ENCODE measurements at places on chromosomes 2 and 18.

DNA sequence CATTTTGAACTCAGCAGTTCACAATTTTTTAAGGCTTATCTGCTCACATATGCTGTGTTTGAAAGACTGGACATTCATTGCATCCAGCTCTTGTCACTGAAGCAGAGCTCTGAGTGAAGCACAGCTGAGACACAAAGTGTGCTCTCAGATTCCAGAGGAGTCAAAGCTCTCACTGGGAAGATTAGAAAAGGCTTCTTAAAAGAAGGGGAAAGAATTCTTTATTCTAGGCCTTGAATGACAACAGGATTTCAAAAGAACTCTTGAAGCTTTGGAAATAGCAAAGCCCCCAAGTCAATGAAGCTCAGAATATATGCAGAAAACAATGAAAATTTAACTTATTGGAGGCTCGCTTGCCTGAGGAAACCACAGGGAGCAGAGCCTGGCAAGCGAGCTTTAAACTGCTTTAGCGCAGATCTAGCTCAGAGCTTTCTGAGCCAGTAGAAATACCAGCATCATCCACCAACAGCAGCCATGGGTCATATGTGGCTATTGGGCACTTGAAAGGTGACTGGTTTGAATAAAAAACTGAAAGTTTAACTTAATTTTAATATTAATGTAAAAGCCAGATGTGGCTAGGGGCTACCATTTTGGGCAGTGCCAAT lies 369.7 kb downstream of the OSR1 start:
- DNase-seq: no peak

DNA sequence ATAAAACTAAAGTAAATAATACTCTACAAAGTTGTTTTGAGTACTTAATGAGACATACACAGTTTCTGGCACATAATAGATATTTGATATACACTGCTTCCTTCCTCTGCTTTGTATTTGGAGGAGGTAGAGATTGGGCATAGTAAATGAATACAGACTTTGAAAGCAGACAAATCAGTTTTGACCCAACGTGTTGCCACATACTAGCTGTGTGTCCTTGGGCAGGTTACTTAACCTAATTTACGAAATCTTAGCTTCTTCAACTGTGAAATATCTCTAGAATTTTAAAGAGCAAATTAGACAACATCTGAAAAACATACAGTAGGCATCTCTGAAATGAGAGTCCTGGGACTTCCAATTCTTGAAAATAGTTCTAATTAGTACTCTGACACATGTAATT lies 425.4 kb downstream of the TGIF1 start:
- DNase-seq: no peak

- DNase-seq: no peak
These were observed 125.6 kb downstream of the CTNNA2 start for GRCh38 chr2:79638410-79638809.

DNA sequence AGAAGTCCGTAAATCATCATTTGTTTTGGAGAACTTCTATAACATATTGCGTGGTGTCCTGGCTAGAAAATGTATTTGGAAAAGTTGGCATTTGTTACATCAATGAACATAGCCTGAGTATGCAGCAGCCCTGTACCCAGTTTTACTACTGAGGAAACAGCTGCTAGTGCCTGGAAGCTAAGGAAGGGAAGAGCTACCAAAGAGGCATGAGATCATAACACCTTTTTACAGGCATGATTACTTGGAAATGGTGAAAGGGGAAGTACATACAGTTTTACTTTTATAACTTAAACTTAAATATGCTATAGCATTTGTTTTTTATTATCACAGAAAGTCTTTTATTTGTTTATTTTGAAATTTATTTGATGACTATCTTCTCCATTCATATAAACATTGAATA lies 128.4 kb upstream of the MC4R start:
- no peak for DNase-seq

- DNase-seq: no peak
These were observed 961 bp downstream of the RBM43 start for GRCh38 chr2:151260573-151261230.

- DNase-seq: no peak
These were observed 161.6 kb downstream of the DDX1 start for GRCh38 chr2:15753233-15753798.

GRCh38 chr2:100628506-100628905 lies 65.7 kb downstream of the PDCL3 start:
- DNase-seq: no peak

DNA sequence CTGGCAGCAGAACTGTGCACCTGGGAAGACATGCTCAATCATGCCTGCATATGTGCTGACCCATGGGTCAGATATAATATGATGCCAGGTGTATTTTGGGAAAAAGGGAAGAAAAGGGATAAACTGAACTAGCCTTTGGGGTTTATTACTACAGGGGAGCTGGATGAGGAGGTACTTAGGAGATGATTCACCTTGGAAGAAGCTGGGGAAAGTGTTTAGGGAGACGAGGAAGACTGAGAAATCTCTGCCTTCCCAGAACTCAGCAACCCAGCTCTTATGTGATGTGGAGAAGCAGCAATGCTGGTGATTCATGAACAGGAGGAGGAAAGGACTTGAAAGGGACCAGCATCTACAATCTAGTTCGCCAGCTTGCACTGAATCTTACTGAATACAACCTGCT lies 110.2 kb downstream of the BARD1 start:
- no peak for DNase-seq

DNA sequence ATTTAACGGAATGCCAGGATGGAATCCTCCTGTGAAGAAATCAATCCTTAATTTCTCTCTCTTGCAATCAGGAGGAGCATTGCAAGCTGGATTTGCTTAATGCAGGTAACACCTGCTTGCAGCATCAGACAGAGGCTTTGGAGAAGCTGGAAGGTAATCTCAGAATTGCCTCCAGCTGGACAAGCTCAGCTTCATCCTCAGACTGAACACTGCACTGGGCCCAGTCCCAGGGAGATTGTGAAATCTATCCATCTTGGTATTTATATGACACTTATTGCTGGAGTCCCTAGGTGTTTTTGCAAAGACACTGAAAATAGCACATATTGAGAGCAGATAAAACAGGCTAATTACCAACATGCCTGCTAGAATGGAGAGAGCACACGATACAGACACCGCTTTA lies 179.4 kb upstream of the SESTD1 start:
- no peak for DNase-seq

GRCh38 chr2:675460-675859 lies 1.7 kb downstream of the TMEM18 start:
- no peak for DNase-seq

- no peak for DNase-seq
These were observed 534.9 kb upstream of the TNP1 start for GRCh38 chr2:217394510-217395351.

DNA sequence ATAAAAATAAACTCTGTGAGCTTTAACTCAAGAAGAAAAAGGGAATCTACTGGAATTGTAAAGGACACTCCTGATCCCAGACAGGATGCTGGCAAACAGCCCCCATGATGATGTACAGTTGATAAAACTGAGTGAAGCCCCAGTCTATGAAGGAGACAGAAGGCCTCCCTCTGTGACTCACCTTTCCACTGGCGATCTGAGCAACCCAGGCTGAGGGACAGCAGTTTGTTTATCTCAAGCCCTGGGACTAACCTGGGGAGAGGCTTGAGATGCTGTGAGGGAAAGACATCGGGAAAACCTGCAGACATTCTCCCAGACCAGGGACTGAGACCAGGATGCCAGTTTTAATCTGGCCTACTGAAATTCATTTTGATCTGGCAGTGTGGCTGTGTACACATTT lies 104.5 kb upstream of the CDH2 start:
- no peak for DNase-seq

GRCh38 chr2:26495705-26496297 lies 17.9 kb upstream of the OTOF start:
- DNase-seq: no peak

DNA sequence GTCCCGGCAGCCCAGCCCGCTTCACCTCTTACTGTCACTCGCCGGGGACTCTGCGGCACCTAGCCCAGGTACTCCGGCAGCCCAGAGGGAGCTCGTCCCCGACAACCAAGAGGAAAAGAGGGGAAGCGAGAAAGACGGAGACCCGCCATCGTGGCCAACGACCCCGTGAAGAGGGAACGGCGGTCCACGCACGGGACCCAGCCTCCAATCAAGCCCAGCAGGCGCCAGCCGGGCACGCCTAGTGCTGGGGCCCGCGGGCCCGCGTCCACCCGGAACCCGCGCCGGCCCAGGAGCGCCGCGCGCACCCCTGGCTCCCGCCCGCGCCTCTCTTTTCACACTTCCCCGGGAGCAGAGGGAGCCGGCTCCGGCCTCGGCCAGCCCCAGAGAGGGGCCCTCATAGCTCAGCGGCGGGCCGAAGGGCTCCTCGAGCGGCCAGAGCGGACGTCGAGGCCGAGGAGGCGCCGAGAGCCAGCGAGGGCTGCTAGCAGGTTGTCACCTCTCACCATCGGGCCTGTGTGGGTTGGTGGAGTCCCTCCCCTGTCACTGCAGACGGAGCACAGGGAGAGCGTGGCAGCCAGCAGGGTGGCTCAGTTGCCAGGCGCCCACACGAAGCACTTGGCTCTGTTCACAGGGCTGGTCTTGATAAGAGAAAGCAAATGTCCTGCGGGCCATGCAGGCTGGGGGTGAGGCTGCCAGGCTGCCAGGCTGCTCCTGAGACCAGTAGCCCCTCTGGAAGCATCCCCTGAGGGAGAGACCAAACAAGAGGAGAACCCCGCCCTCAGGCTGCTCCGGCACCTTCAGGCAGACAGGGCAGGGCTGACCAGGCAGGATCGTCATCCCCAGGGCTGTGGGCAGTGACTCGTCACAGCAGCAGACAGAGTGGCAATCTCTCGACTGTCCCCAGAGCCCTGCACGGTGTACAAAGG lies 36.9 kb upstream of the KLF11 start:
- DNase-seq: no peak

- DNase-seq: no peak
These were observed 475.6 kb upstream of the TNP1 start for GRCh38 chr2:217335341-217335966.

DNA sequence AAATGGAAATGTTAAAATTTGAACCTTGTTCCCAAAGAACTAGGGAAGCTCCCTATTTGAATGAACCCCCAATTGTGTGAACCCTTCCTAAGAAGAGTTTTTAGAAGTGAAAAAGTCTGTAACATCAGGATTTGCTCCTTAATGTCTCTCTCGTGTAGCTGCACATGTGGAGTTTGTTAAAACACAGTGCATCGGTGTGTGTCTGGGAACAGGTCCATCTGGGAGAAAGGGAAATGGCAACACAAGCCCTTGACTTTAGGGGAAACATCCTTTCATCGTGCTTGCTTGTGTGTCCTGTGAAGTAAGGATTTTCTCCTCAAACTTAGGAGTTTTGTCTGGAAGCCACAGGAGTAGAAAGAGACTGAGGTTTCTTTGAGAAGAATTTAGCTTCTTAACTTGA lies 203.9 kb downstream of the PRKCE start:
- DNase-seq: no peak

- no peak for DNase-seq
These were observed 38.5 kb downstream of the INPP5D start for GRCh38 chr2:233098618-233099017.

DNA sequence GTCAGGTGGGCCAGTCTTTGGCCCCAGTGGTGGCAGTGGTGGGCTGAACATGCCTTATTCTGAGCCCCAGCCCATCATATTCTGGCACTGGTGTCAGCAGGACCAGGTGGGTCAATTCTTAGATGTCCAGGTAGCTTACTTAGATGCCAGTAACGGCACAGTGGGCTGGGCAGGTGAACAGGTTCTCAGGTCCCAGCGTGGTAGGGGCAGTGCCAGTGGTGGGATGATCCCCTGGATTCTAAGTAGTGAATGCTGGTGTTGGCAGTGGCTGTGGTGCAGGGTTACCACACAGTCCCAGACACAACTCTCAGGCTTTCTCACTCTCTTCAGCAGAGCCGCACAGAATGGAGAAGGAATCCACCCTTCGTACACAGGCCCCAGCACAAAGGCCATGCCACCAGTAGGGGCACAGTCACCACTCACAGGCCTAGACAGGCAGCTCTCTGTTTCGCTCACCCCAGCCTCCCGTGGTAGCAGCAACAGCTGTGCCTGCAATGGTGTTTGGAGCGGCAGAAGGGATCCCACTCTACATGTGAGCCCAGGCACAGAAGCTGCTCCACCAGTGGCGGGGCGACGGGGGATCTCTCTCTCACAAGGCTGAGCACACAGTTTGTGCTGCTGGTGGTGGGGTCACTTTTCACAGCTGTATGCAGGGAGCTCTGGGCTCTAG lies 97.3 kb downstream of the ANKRD12 start:
- no peak for DNase-seq

GRCh38 chr2:127864877-127865276 lies 6.9 kb upstream of the POLR2D start:
- DNase-seq: no peak

DNA sequence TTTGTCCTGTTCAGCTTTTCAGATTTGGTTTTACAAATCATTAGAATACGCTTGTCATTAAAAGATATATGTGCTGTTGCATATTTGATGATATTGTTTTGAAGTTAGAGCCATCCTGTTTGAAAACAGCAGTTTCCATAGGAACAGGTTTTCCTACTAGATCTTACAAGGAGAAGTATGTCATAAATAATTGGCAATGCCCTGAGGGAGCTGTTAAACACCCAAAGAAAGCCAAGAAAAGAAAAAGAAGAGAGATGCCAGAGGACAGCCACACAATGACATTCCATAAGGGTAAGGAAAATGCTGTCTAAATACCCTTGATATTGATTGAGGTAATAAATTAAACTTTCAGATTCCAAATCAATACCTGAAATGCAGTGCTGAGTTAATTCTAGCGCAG lies 392.2 kb upstream of the CRIM1 start:
- no peak for DNase-seq

- DNase-seq: no peak
These were observed 68.3 kb downstream of the SPTBN1 start for GRCh38 chr2:54524226-54524991.

- no peak for DNase-seq
These were observed 20.0 kb upstream of the SERPINB3 start for GRCh38 chr18:63681449-63682340.

DNA sequence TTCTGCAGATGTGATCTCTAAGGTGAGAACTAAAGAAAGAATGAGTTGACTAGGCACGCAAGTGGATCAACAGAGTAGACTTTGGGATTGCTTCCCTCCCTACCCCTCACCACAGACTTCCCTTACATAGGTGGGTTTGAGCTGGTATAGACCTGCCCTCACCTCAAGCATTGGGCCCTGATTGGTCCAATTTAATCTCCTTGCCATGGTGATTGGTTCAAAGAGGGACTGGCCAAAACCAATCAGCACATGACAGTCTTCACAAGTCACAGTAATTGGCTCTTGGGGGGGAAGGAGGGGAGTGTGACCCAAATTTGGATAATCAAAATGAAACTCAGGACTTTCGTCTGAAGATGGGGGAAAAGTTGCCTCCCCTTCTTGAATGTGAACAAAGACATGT lies 36.6 kb upstream of the LNPK start:
- DNase-seq: no peak

- no peak for DNase-seq
These were observed 144.0 kb downstream of the LDLRAD4 start for GRCh38 chr18:13362607-13363006.

GRCh38 chr2:69149631-69150215 lies 136.7 kb downstream of the ANTXR1 start:
- no peak for DNase-seq

GRCh38 chr2:77034445-77034844 lies 487.7 kb downstream of the LRRTM4 start:
- DNase-seq: no peak

Data from amniotic stem cell (primary cell).